Left lung (tissue), 14 donors: ENCODE measurements at places on chromosomes 5 and 9. TPM values are rescaled to one million over a fixed set of nuclear protein-coding genes. Genes with fewer than 3 reads are reported as not detected.

DNA sequence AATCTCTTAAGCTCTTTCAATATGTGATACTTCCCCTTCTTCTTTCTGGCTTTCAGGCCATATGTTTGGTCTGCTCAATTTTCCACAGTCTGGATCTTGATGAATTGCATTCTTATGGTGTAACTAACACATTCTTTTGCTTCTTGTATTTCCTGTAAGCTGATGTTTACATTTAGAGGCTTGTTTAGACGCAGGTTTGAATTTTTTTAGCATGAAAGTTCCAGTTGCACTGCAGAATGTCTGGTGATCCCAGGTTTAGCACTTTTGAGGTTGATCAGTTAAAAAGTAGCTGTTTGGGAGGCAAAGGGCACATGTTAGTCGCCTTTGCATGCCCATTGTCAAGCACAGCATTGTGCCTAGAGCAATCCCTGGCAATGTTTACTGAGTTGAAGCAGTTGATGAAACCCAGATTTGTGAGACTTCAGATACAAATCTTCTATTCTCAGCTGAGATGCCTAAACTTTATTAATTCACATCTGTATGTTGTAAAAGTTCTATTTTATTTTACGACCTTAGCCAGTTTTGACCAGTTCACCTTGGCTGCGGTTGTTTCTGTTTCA, 59.6 kb upstream of the SPATA31C2 start:
- DNase-seq = no peak

DNA sequence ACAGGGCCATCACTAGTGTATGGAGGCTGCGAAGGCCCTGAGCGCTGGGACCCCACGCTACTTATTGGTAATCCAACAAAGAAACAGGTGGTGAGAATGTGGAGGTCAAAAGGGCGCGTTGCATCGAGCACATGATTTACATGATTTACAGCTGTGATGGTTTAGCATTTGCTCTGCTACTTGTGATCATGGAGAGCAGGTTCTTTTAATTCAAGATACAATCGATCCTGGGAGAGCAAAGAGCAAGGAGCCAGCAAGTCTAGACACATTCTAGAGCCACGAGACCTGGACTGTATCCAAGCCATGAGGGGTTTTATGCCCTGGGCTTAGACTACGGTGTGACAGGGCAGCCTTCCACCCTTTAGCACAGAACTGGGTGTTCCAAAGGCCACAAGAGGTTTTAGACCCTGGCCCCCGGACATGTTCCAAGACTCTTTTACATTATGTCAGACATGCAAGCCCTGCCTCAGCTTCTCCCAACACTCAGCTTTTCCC, 47.0 kb upstream of the CLK4 start:
- peak; percentile 41 for DNase-seq

DNA sequence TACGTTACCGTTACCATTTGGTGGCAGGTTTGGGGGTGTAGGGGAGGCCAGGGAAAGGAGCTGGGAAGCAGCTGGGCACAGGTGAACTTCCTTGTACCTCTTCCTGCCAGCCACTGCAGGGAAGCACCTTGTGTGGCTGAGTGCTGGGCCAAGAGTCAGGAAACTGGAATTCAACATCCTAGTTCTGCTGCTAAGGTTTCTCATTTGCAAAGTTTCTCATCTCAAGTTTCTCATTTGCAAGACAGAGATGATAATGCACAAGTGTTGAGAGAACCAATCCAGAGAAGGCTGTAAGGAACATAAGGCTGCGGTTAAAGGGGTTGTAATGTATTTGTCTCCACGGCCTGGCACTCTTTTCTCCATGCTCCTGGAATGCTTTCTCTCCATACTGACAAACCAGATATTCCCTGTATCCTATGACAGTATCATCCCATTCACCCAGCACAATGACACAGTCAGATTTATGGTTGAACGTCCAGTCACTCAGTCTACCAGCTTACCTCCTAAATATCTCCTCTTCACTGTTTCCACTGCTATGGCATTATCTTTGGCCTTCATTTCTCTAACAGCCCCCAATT, 33.6 kb upstream of the LARP1 start:
- no peak for DNase-seq

- no peak for DNase-seq
Measured at GRCh38 chr5:90518661-90519060, 10.7 kb downstream of the LYSMD3 start.

DNA sequence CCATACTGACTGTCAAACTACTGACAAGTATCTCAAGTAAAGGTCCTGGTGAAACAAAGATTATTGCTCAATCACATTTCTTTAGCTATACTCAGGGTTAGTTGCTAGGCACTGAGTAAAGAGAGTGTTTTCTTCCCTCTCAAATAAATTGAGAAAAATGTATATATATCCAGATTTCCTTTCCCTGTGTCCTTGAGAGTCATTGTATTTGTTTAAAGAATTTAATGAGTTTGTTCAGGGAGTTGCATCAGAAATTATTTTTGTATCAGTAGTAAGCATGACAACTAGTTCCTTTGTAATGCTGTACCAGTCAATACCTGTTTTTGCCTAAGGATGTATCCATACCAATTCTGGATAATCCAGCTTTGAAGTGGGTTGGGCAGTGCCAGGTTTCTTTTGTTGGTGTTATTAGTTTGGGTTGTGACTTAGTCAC, 3.2 kb upstream of the ANKHD1 start:
- DNase-seq = no peak

TRIP13 gene
- 4.3 TPM for total RNA-seq

SLCO6A1 gene
- not detected for total RNA-seq
